ENCODE measurements at places on chromosomes 5 and 9.

DNA sequence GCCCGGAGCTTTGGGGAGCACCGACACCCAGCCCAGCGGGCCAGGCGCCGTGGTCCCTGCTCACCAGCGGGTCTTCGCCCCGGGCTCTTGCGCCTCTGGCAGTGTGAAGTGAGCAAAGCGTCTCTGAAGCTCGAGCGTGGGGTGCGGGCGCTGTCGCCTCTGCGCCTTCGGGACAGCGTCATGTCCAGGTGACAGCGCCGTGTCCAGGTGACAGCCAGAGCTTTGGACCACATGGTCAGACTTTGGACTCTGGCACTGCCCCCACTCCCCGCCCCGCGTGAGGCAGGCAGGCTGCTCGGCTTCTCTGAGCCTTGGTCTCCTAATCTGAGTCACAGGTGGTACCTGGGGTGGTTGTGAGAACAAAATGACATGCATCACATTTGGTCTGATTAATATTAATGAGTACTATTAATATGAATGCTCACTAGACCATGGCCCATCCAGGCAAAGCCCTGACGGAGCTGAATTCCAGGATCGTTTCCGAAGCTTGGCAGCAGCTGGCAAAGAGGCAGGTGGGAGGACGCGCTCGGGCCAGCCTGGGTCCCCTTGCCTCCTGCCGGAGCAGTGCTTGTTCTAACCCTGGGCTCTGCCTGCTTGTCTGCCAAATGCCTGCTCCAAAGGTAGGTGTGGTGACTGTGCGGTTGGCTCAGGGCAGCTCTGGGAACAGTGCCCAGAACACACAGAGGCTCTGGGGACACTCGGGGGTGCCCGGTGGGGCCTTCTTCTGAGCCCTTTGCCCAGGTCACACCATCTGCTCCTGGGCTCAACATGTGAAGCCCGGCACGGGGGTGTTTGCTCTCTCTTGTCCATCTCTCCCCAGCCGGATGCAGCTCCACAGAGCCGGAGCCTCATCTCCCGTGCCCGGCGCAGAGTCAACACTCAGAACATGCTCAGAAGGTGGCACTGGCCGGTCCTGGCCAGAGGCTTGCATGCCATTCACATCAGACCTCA lies 157.1 kb downstream of the OLFM1 start:
- no peak for DNase-seq

DNA sequence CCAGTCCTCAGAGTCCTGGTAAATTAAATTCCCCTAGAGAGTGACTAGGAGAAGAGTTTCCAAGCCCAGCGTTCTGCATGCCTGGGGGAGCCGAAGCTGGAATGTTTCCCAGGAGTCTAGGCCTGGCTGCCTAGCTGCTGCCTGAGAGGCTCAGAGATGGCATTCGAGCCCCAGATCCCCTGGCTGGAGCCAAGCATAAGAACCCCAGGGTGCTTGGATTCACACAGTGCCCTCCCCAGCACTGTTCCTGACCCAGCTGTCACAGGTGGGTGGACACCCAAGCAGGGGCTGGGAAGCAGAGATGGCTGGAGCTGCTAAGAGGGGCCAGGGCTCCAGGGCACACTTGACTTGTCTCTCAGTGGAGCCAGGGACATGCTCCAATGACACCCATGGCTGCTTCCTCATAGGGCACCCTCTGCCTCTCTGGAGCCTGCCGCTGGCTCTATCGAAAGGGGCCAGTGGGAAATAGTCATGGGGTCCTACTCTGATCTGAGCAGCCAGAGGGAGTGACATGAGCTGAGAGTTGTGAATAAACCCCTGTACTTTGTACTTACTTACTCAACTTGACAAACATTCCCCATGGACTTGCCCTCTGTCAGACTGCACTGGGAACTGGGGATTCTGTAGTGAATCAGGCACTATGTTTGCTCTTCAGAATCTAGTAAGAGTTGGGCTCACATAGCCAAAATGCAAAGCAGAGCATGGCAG lies 62.6 kb upstream of the XPA start:
- DNase-seq = peak; percentile 70

GRCh38 chr9:133741716-133742115 lies 3.6 kb upstream of the SARDH start:
- DNase-seq = no peak

GRCh38 chr9:116493183-116493860 lies 193.8 kb upstream of the TRIM32 start:
- no peak for DNase-seq

DNA sequence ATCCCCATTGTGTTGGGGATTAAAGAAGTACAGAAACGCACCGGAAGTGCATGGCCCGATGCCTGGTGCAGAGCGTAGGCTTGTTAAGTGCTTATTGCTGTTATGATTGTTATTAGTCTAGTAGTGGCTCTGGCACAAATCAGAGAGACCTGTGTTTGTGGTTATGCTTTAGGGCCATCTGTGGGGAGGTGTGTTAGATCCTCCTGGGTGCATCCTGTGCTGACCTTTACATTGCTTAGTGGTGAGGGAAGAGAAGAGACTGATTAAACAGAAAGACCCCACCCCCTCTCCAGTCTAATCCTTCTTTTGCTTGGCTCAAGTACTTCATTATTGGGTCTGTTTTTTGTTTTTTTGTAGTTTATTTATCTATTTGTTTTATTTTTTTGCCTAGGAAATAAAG lies 112.7 kb upstream of the SPRY4 start:
- DNase-seq = no peak

DNA sequence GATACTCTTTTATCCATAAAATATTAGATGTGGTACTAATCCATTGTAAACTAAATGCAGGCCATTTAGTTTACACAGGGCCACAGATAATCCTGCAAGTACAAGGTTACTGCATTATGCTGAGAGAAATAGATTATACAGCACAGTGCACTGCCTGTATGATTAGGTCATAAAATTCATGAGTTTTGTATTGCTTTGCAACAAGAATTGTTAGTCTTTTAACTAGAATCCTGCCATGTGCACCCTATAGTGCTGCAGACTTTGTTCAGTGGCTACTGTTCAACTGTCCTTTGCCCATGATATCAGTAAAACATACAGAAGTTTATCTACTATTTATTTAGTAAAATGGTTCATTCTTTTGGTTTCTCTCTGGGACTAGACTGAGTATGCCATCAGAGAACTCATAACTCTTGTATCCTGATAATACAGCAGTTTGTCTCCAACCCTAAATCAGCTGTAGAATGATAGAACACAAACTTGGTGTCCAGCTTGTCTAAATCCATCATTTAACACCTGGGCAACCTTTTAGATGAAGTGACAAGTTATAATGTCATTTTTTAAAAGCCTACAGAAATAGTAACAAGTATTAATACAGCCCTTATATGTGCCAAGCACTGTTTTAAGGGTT lies 291.2 kb downstream of the TMEM167A start:
- no peak for DNase-seq

GRCh38 chr5:56685503-56686217 lies 129.7 kb upstream of the MAP3K1 start:
- no peak for DNase-seq

GRCh38 chr9:92035687-92036410 lies 79.4 kb downstream of the SPTLC1 start:
- DNase-seq = no peak

DNA sequence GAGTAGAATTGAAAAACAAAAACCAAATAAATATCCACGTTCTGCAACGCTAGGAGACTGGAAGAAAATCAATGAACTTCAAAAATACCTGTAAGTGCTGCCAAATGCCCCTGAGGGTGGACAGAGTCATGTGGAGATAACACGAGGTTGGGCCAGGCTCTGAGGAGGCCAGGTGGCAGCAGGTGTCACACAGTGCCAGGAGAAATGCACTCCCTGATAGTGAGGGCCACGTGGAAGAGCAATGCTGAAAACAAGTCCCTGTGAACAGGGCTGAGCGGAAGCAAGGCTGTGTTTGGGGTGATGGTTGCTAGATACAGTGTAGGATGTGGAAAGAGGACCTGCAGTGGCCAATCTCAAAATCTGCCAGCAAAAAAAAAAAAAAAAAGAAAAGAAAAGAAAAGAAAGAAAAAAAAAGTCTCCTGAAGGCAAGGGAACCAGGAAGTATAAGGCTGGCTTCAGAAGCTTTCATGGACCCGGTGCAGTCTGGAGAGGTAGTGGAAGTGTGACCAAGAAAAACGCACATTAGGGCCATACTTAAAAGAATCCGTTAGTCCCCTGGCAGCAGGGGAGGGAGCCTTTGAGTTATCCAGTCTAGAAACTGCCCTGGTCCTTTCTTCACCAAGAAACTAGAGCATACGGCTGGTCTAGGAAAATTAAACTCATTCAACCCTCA lies 16.8 kb downstream of the C1QTNF3 start:
- no peak for DNase-seq

DNA sequence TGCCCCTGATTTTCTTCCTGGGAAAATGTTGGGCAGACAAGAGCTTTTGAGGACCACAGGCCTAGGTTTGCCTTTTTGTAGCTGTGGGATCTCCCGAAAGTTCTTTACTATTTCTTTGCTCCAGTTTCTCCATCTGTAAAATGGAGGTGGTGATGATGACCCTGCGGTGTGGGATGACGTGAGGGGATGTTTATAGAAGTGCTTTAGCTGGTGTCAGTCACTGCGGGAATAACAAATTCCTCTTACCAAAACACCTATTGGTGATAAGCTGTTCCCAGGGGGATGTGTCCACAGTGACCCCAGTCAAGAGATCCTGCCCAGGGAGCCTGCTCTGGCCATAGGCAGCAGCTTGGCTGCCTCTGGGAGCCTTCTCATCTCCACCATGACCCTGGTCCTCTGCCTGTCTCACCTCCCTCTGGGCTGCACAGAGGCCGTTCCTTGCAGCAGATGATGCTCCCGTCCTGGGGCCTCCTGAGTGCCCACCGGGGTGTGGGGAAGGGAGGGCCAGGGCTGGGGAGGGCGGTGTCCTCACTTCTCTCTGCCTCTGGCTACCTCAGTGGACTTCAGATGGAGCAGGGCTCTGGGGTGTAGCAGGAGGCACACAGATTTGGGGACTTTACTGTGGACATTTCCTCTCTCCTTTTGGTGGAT lies 77.2 kb downstream of the COL15A1 start:
- DNase-seq = no peak

DNA sequence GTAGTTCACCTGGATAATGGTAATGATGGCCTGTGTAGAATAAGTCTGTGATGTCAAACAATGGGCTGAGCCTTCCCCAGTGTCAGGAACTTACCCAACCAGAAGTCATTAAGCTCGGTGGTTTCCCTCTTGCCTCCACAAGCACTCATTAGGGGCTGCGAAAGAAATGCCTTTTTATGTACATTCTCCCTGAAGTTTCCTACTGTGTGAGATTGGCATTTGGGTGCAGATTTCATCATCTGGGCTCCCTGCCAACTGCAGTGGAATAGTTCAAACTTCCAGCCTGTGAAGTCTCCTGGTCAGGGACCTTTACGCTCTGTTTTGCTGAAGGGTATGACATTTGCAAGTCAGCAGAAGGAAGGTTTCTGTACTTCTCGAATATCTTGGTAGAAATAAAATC lies 41.6 kb upstream of the TMEM215 start:
- peak; percentile 6 for DNase-seq

DNA sequence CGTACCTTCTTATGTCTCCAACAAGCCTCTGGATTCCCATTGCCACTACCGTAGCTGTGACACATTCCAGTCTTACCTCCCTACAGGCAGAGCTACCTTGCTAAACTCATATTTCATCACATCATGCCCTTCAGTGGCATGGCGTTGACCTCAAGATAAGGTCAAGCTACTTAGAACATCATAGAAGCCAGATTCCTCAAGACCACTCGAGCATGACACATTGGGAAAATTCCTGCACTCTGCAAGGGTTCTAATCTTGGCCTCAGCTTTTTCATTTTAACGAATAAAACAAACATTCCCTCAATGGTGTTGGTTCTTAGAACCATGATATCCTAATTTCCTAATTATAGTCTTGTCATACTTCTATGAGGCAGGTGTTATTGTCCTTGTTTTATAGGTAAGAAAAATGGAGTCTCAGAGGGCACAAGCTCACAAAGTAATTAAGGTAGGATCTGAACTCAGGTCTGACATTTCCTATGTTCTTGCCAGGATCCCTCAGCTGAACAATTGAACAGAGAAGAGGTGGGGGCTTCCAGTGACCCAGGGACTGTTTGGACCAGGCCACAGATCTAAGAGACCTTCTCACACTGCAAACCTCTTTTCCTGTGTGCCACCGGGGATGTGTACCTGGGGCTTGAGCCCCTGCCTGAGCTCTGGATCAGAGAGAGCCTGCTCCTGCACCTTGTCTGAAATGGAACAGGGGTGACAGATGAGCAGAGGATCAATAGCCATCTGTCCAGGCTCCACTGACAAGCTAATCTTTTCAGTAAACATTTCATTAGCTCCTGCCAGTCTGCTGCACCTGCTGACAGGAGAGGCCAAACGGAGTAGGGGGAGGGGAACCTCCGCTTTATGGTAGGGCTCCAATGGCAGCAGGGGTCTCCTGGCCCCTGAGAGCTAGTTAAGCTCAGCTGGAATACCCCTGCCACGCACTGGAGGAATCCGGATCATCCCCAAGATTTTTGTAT lies 49.3 kb downstream of the ALG2 start:
- DNase-seq = no peak

- DNase-seq = no peak
Observed at GRCh38 chr9:19788152-19788551, 685 bp downstream of the SLC24A2 start.

- DNase-seq = no peak
Observed at GRCh38 chr5:547086-547924, 23.1 kb upstream of the SLC9A3 start.

DNA sequence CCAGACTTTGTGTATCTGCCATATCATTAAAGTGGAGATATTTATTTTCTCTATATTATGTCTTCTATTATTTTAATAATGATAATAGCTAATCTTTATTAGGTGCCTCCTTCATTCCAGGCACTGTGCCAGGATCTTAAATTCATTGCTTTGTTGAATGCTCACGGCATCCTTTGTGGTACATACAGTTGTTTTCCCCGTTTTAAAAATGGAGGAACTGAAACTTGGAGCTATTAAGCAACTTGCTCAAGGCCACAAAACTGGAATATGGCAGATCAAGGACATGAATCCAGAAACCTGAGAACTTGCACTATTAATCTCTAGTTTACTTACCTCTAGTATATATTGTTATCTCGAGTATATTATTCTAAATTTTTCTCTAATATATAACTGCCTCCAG lies 41.5 kb upstream of the PPP3R2 start:
- DNase-seq = no peak

GRCh38 chr9:128215491-128216409 lies 12.6 kb downstream of the DNM1 start:
- DNase-seq = peak; percentile 90

DNA sequence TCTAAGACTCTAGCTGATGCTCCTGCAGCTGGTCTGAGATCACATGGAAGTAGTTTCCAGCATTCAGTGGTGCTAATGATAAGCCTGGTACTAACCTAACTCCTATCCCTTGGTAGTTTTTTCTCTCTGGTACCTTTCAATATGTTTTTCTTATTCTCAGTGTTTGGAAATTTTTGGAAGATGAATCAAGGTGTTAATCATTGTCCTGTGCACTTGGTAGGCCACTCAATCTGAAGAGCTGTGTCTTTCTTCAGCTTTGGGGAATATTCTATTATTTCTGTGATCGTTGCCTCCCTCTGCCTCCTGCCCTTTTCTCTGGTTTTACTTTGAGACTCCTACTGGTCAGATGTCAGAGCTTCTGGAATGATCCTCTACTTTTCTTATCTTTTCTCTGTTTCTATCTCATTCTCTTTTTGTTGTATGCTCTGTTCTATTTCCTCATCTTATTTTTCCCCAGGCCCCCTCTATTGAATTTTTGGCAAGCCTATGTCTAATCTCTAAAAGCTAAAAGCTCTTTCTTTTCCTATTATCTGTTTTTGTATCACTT lies 136.8 kb downstream of the APBA1 start:
- DNase-seq = no peak

GRCh38 chr5:76625087-76625815 lies 2.0 kb upstream of the F2RL2 start:
- DNase-seq = no peak

GRCh38 chr9:124132671-124133147 lies 121.1 kb downstream of the LHX2 start:
- no peak for DNase-seq
